ENCODE measurements at places on chromosomes 4 and X.

- DNase-seq, result peak; percentile 8
These were observed 54.4 kb upstream of the LCORL start for GRCh38 chr4:18075823-18076433.

GRCh38 chr4:159549098-159549518 is 446.2 kb downstream of the RAPGEF2 start:
- no peak for DNase-seq

- DNase-seq, result no peak
These were observed 86.1 kb downstream of the SH3RF1 start for GRCh38 chr4:169184686-169185085.

GRCh38 chr4:8829584-8829983 is 42.1 kb downstream of the HMX1 start:
- no peak for DNase-seq

- DNase-seq, result no peak
These were observed at the start of gene NUDT10 for GRCh38 chrX:51332188-51332942. Gene NUDT10 (plus strand): TSS chrX:51332822. CDS start chrX:51332966, 144 bp downstream.

- DNase-seq, result no peak
These were observed 12.9 kb downstream of the CPEB2 start for GRCh38 chr4:15015170-15015569.

GRCh38 chr4:84966382-84967242 is at the start of gene WDFY3:
Gene WDFY3 (minus strand): TSS chr4:84966690. CDS start chr4:84860591, 106,099 bp downstream.
- peak; percentile 87 for DNase-seq

- DNase-seq, result peak; percentile 42
These were observed 21.2 kb upstream of the IRAK1 start for GRCh38 chrX:154040863-154041262.

GRCh38 chr4:1798580-1799386 is 5.7 kb downstream of the FGFR3 start:
- DNase-seq, result no peak

DNA sequence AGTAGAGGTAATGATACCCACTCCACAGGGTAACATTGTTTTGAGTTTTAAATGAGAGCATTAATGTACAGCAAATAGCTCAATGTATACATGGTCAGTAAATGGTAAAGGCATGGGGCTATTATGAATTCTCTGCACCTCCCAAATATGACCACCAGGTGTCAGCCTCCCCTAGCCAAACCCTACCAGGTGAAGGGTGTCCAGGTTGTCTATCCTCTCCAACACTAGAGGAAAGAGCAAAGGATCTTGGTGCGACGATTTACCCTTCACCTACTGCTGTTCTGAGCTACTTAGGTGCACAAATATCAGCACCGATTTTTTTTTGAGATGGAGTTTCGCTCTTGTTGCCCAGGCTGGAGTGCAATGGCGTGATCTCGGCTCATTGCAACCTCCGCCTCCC is 26.5 kb upstream of the XIAP start:
- no peak for DNase-seq

DNA sequence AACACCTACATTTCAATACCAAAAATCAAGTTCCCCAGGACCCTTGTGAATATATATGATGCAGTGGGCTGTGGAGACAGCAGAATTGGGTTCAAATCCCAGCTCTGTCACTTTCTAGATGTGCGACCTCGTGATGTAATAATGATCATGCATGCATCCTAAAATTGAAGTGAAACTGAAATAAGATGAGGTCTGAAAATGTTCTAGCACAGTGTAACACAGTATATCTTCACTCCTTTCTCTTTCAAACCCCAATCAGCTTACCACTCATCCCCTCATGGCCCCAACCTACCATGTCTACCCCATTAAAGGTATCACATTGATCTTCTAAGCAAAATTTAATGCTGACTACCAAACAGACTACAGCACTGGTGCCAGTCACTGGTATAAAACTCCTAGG is 69.9 kb upstream of the BRS3 start:
- DNase-seq, result no peak

DNA sequence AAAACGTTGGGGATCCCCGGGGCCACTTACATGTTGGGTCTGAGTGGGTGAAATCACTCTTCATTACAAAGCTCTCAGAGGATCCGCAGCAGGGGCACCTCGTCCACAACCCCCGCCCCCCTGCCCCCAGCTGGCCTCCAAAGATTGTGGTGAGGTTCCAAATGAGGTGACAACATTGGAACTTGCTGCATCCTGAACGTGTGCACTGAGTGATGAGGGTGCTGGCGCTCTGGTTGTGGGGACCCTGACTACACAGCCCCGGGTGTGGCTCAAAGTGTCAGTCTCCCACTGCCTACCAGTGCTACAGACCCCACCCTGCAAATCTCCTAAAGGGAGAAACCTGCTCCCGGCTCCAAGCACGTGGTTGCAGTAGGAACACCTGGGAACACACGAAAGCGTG is 111.9 kb downstream of the PHKA2 start:
- DNase-seq, result no peak

- DNase-seq, result no peak
These were observed 32.4 kb downstream of the IGFBP7 start for GRCh38 chr4:57077550-57078343.

GRCh38 chr4:169800541-169800940 is 42.8 kb upstream of the HPF1 start:
- DNase-seq, result no peak

DNA sequence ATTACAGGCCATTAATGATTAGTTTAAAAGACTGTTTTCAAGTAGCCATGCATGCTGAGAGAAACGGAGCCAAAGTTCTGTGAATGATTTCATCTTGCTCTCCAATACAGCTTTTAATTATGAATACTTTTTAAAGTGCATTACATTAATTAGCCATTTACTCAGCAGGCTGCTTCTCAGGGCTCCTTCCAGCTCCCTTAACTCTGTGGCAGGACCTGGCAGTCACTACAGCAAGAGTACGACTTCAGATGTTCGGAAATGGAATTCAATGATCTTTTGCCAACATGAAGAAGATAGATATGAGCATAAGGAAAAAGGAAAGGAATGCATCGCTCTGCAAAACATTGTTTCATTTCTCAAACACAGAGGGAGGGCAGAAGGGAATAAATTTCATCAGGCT is 987.2 kb downstream of the PDHA2 start:
- DNase-seq, result no peak

GRCh38 chrX:132615391-132616131 is 126.7 kb upstream of the MBNL3 start:
- no peak for DNase-seq

Measured in inflammatory macrophage treated with lipopolysaccharide for 1 hour (primary cell).